ENCODE measurements at places on chromosomes 6 and 20. TPM values are rescaled to one million over a fixed set of nuclear protein-coding genes. Genes with fewer than 3 reads are reported as not detected.
A peak's percentile ranks its signal among the peaks of the same experiment; 100 is the strongest.

DNA sequence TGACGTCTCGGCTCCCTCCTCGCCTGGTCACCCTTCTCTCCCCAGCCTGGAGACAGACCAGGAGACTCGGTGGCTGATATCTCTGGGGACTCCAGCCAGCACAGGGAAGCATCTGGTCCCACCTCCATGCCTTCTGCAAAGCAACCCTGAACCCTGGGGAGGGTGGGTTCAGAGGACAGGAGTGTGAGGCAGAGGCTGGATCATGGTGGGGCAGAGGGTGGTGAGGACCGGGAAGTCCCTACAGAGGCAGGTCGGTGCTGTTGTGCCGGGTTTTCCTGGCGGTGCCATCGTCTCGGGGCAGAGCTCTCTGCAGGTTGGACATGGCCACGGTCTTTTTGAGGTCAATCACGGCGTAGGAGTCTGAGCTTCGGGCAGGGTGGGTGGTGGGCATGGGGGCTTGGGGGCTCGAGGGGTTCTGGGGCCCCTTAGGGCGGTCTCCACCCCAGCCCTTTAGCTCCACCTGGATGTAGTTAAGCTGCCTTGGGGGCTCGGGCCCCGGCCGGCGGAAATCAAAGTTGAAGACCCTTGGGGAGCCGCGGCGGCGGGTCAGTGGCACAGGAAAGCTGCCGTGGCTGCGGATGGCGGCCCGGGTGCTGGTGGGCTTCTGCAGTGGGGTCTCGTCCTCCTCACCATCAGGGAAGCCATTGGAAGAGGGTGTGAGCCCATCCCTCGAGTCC, 9.2 kb downstream of the FRS3 start:
- DNase-seq: no peak

The ZC2HC1B gene
- total RNA-seq: not detected

GRCh38 chr6:40922281-40922680, 116.7 kb downstream of the UNC5CL start:
- peak; percentile 15 for DNase-seq

DNA sequence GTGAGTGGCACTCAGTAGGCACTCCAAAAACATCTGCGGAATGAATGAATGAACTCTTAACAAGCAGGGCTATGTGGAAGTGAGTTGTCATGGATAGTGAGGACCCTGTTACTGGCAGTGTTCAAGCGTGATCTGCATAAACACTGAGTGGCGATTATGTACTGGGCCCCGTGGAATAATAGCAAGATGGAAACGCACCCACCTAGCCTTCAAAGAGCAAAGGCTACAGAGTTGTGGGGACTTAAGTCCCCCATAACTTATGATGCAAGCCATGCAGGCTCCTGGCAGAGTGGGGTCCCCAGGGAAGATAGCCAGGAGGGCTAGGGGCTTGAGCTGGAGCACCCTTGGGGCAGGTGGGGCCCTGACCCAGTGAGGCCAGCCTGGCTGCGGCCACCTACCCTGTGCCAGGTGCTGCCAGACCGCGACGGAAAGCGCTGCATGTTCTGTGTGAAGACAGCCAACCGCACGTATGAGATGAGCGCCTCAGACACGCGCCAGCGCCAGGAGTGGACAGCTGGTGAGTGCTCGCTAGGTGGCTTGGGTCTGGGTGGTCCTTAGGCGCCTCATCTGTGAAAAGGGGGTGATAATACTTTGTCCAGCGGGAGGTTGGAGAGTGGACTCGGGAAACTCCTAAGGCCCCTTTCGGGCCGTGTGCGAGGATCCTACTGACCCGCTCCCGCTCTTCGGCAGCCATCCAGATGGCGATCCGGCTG, 20.0 kb downstream of the DEF6 start:
- DNase-seq: no peak

The PNLDC1 gene
- total RNA-seq: 0.32 TPM

GRCh38 chr6:163888030-163888819, 473.7 kb downstream of the QKI start:
- DNase-seq: no peak

GRCh38 chr6:51932956-51933355, 154.5 kb downstream of the PKHD1 start:
- no peak for DNase-seq

The IRF4 gene
- total RNA-seq: not detected

GRCh38 chr20:34618676-34619075, 58.2 kb downstream of the PIGU start:
- DNase-seq: no peak

DNA sequence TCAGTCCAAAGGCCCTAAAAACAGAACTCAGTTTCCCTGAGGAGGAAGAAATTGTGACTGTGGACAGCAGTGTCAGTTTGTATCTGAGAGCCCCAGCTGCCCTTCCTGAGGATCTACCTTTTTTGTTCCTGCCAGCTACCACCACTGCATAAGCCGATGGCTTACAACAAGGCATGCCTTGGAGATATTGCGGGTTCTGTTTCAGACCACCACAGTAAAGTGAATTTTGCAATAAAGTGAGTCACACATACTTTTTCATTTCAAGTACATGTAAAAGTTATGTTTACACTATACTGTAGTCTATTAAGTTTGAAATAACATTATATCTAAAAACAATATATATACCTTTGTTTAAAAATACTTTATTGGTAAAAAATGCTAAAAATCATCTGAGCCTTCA, 9.6 kb upstream of the CST3 start:
- DNase-seq: peak; percentile 78

DNA sequence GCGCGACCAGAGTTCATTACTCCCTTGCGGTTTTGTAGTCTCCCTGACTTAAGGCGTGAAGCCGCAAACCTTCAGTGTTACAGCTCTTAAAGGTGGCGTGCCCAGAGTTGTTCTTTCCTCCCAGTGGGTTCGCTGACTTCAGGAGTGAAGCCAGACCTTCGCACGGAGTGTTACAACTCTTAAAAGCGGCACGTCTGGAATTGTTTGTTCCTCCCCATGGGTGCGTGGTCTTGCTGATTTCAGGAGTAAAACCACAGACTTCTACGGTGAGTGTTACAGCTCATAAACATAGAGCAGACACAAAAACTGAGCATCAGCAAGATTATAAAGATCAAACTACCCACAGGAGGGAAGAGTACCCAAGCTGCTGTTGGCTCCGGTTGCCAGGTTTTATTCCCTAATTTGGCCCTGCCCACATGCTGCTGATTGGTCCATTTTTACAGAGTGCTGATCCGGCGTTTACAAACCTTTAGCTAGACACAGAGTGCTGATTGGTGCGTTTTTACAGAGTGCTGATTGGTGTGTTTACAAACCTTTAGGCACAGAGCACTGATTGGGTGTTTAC, 10.4 kb downstream of the TMEM14C start:
- no peak for DNase-seq

The SLC26A8 gene
- total RNA-seq: not detected

GRCh38 chr20:32574296-32575226, 10.6 kb downstream of the NOL4L start:
- DNase-seq: peak; percentile 83

- no peak for DNase-seq
Observed at GRCh38 chr6:56040889-56041301, 165.5 kb upstream of the BMP5 start.

- no peak for DNase-seq
Observed at GRCh38 chr6:2183246-2183645, 62.2 kb downstream of the GMDS start.

The SLC22A16 gene
- total RNA-seq: not detected

The ZNF165 gene
- total RNA-seq: 0.86 TPM

DNA sequence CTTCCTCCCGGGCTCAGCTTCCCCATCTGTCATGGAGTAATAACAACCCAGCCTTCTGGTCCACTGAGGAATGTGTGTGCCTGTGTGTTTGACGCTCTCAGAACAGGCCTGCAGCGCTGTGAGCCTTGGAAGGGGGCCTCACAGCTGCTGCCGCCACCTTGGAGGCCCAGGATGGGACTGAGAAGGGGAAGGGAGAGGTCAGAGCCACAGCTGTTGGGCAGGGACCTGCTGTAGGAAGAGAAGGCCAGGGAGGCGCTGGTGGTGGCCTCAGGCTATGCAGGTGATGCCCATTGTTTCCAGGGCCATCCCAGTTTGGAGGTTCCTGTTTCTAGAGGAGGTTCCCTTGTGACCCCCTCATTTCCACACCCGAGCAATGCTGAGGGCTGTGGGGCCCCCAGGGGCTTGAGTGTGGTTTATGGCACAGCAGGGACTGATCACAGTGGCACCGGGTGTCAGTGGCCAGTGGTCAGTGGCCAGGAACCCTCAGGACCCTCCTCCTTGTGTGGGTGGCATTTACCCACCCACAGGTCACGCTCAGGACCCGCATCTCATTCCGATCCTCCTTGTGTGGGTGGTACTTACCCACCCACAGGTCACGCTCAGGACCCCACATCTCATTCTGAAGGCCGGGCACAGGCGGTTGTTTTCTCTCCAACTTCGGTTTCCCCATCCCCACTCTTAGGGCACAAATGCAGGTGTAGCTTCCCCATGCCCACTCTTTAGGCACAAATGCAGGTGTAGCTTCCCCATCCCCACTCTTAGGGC, 14.0 kb downstream of the TPD52L2 start:
- no peak for DNase-seq

The MLIP gene
- not detected for total RNA-seq

DNA sequence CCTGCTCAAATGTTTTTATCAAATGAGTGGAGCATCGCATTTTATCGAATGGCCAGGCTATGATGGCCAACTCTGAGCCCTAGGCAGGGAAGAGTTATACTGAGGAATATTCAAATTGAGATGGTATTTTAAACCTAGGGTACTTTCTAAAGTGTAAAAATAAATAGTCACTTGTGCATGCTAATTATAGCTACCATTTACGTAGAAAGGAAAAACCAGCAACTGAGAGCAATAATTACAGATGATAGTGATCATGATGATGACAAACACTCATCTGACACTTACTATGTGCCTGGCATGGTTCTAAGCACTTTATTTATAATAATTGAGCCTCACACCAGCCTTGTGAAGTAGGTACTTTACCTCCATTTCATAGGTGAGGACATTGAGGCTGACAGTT, 455.7 kb downstream of the CD83 start:
- DNase-seq: no peak

DNA sequence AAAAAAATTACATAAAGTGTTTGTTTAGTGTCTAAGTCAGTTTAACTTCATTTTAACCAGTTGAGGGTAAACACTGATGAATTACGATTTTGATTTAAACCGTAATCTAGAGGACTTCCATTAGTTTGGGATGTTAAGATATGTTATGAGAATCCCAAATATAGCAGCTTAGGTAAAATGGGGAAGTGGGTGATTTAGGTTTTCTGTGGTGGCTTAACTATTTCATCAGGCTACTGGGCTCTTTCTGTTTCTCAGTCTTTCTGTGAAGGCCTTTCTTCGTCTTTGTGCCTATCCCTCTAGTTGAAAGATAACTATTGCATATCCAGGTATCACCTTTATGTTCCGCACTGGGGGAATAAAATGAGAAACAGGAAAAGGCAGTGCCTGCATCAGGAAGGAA, 27.9 kb downstream of the CENPW start:
- DNase-seq: no peak

- DNase-seq: no peak
Observed at GRCh38 chr20:36582322-36582721, 8.9 kb downstream of the TGIF2 start.

The SPATA2 gene
- 3.9 TPM for total RNA-seq

Data from fibroblast of villous mesenchyme (primary cell).